ENCODE measurements at places on chromosomes 16 and 17. TPM values are rescaled to one million over a fixed set of nuclear protein-coding genes. Genes with fewer than 3 reads are reported as not detected.

Gene ITGAL
- total RNA-seq, result not detected

Gene TGFB1I1
- 172 TPM for total RNA-seq

Gene ZNF423
- 0.98 TPM for total RNA-seq

Gene PIMREG
- 7.2 TPM for total RNA-seq

Gene ZFPM1
- total RNA-seq, result 4.2 TPM

Gene CFAP97D1
- not detected for total RNA-seq

Gene KRT27
- not detected for total RNA-seq

Gene SMIM22
- not detected for total RNA-seq

Gene KRTAP3-1
- not detected for total RNA-seq

Gene KNOP1
- total RNA-seq, result 11.2 TPM

Gene CNTNAP4
- total RNA-seq, result not detected

Gene KRTAP3-2
- not detected for total RNA-seq

Gene TNP2
- not detected for total RNA-seq

Gene MILR1
- total RNA-seq, result not detected

Gene CYGB
- 2.8 TPM for total RNA-seq

Gene STRADA
- total RNA-seq, result 16.3 TPM

Gene SALL1
- total RNA-seq, result 12.5 TPM

Gene CCL15
- not detected for total RNA-seq

Gene RETREG3
- 65.5 TPM for total RNA-seq

Gene TPSD1
- not detected for total RNA-seq

Gene FBXL16
- under 0.01 TPM for total RNA-seq

Gene ATP6V0D1
- 125 TPM for total RNA-seq

Gene ALOX15
- not detected for total RNA-seq

Gene ABHD15
- total RNA-seq, result 9.0 TPM

Gene CD300LG
- not detected for total RNA-seq

Gene CD79B
- total RNA-seq, result not detected

Gene NKD1
- total RNA-seq, result under 0.01 TPM

Gene CD300LB
- total RNA-seq, result not detected

Gene KLHL11
- 13.2 TPM for total RNA-seq

Gene MRTFB
- total RNA-seq, result 20.0 TPM

Gene HOXB9
- total RNA-seq, result 27.1 TPM

Gene SDK2
- total RNA-seq, result 0.33 TPM

Gene TEX19
- total RNA-seq, result not detected

Gene GPT2
- 23.1 TPM for total RNA-seq

Gene NTN1
- 0.89 TPM for total RNA-seq

Gene PRSS21
- total RNA-seq, result 1.6 TPM

Gene SPATA22
- total RNA-seq, result 0.38 TPM

Gene SCN4A
- under 0.01 TPM for total RNA-seq

Gene KRT28
- not detected for total RNA-seq

Gene SHISA6
- not detected for total RNA-seq

Gene DYNLL2
- total RNA-seq, result 10.1 TPM

Gene ASB16
- 0.51 TPM for total RNA-seq

Gene HOXB5
- 1.3 TPM for total RNA-seq

Gene RAB11FIP4
- total RNA-seq, result 2.6 TPM

Gene TMEM98
- 194 TPM for total RNA-seq

Gene SBK1
- total RNA-seq, result 3.9 TPM

Gene CCL16
- not detected for total RNA-seq

Gene TP53TG3C
- total RNA-seq, result not detected

Gene CHRNB1
- 17.1 TPM for total RNA-seq

Gene KRT222
- total RNA-seq, result 1.3 TPM

Gene SMURF2
- 27.4 TPM for total RNA-seq

Gene TEDC2
- 39.9 TPM for total RNA-seq

Gene RNF222
- not detected for total RNA-seq

Data from mesangial cell (primary cell).